ENCODE measurements at places on chromosomes 2 and 18.
A peak's percentile ranks its signal among the peaks of the same experiment; 100 is the strongest.

GRCh38 chr2:142291969-142292368, 161.2 kb upstream of the LRP1B start:
- DNase-seq = no peak

GRCh38 chr2:110807522-110807921, 75.1 kb downstream of the ACOXL start:
- no peak for DNase-seq

DNA sequence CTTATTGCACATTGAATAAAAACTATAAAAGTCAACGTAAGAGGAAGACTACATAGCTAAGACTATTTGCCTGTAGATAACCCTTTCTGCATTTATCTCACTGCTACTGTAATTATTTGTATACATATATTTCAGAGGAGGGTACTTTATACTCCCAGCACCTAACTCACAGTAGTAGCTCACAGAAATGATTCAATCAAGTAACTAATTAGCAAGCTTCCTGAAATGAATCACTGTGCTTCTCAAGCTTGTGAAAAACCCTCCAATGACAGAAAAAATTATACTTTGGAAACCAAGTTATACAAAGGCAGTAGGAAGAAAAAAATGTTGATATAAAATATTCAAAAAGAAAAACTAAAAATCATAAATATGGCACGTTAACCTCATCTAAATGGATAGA, 124.9 kb downstream of the NBAS start:
- DNase-seq = no peak

- no peak for DNase-seq
These were observed 113.1 kb downstream of the UXS1 start for GRCh38 chr2:106080959-106081358.

- no peak for DNase-seq
These were observed at the start of gene NEU4 for GRCh38 chr2:241808721-241809382. Gene NEU4, plus strand, starts transcription at chr2:241809193. Its CDS starts 5,292 bp downstream, at chr2:241814485.

DNA sequence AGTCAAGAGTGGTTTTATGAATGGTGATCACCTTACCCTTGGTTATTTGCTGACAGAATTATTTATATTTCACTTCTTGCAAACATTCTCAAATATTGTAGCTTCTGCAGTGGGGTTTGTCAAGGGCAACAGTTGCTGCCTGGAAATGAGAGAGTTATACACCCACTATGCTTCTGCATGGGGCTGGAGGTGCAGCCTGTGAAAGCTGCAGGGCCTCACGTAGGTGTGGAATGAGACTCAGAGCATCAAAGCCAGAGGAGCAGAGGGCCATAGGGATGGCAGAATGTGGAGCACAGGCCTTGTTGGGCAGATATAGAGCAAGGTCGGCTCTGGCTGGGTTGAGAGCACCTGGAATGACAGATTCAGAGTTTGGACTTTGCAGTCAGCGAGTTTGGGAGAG, 128.2 kb downstream of the ARHGEF4 start:
- DNase-seq = no peak

- peak; percentile 48 for DNase-seq
These were observed 703 bp downstream of the UGGT1 start for GRCh38 chr2:128091726-128092080.

DNA sequence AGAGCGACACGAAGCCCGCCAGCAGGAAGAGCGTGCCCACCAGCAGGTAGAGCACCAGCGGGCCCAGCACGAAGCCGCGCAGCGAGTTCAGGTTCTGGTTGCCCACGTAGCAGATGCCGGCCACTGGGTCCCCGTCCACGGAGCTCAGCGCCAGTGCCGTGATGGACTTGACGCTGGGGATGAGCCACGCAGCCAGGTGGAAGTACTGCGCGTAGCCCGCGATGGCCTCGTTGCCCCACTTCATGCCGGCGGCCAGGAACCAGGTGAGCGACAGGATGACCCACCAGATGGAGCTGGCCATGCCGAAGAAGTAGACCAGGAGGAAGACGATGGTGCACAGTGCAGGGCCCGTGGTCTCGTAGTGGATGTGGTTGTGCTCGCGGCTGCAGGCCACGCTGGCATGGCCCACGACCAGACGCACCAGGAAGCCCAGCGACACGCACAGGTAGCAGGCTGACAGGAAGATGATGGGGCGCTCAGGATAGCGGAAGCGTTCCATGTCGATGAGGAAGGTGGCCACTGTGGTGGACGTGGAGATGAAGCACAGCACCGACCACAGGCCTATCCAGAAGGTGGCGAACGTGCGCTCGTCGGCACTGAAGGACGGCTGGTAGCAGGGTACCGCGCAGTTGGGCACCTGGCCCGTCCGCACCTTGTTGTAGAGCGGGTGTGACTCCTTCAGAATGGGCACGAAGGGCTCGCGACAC, 2.1 kb downstream of the FZD5 start:
- DNase-seq = peak; percentile 23

DNA sequence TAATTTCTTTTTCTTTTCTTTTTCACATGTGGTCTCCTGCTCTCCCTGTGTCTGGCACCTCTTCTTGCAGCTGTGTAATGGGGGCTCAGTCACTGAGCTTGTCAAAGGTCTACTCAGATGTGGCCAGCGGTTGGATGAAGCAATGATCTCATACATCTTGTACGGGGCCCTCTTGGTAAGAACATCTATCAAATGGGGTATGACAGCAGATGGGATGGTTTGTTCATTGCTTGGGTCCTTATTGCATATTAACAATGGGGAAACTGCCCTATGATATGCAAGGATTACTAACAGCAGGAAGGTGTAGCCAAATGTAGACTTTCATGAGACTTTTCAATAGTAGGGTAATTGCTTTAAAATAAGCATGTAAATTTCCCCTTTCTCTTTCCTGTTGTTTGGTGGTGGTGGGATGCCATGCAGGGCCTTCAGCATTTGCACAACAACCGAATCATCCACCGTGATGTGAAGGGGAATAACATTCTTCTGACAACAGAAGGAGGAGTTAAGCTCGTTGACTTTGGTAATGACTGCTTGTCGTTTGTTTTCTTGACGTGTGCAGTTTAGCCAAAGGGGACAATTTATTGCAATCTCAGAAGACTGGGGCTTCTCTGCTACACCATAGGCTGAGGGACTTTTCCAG, 36.5 kb downstream of the MYO3B start:
- no peak for DNase-seq

- DNase-seq = peak; percentile 85
These were observed 53.6 kb upstream of the SLC14A1 start for GRCh38 chr18:45670281-45670962.

- DNase-seq = no peak
These were observed 38.3 kb upstream of the BMPR2 start for GRCh38 chr2:202337706-202338346.

DNA sequence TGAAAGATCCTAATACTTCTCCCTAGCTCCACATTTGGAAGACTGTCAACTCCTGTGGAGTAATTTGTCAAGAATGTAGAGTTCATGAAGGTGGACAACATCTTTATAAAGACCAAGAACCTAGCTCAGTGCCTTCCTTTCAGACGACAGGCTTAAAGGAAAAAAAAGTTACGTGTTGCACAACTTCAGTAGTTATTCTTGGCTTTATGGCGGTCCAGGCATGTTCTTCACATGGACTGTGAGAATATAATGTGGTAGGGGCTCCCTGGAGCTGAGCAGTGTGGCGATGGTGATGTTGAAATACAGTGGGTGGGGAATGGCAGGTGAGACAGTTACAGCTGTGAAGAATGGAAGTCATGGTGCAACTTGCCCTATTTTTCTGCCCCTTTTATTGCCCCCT, 3.9 kb downstream of the TAF1B start:
- DNase-seq = no peak
